CD4-positive, alpha-beta T cell treated with Interleukin-17A for 1 hour (primary cell): ENCODE measurements at places on chromosomes 5 and 9.
A peak's percentile ranks its signal among the peaks of the same experiment; 100 is the strongest.

GRCh38 chr5:38613490-38613889 lies 57.0 kb upstream of the LIFR start:
- no peak for DNase-seq

DNA sequence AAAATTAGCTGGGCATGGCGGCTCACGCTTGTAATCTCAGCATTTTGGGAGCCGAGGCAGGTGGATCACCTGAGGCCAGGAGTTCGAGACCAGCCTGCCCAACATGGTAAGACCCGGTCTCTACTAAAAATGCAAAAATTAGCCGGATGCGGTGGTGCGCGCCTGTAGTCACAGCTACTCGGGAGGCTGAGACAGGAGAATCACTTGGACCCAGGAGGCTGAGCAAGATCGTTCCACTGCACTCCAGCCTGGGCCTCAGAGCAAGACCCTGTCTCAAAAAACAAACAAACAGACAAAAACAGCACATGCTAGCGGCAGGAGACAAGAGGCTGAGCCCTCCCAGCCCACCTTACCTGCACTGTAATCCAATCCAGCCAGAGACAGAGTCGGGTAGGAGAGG lies 1.1 kb upstream of the DOLPP1 start:
- DNase-seq = no peak

- DNase-seq = peak; percentile 17
Measured at GRCh38 chr9:115593587-115594091, 475.7 kb upstream of the TNC start.

DNA sequence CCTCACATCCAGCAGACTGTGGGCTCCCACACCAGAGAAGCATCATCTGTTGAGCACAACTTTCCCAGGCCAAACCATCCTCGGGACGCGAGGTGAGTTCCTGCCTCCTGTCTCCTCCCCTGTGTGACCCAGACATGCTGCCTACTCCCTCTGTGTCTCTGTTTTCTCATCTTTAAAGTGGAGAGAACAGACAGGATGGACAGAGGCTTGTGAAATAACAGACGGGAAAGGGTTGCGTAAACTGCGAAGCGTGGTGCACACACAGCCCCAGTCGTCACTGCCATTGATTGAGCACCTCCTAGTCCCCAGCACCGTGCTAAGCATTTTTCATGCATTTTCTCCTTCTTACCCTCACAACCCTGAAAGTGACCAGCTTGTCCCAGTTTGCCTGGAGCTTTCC lies 52.1 kb upstream of the LMX1B start:
- DNase-seq = no peak

GRCh38 chr9:128824911-128825310 lies 4.7 kb downstream of the SPOUT1 start:
- no peak for DNase-seq

DNA sequence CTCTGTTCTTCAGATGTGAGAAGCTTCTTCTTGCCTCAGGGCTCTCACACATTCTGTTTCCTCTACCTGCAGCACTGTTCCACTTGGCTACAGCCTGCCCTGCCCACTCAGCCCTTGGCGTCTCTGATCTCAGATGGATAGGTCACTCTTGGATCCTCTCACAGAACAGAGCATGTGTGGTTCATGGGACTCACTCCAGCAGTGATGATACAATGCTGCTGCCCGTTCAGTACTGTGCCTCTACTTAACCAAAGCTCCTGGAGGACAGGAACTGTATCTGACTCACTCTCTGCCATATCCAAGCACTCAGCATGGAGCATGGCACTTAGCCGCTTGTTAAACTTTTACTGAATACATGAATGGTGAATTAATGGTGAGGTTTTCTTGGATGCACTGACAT lies 3.4 kb upstream of the SPINK4 start:
- no peak for DNase-seq

DNA sequence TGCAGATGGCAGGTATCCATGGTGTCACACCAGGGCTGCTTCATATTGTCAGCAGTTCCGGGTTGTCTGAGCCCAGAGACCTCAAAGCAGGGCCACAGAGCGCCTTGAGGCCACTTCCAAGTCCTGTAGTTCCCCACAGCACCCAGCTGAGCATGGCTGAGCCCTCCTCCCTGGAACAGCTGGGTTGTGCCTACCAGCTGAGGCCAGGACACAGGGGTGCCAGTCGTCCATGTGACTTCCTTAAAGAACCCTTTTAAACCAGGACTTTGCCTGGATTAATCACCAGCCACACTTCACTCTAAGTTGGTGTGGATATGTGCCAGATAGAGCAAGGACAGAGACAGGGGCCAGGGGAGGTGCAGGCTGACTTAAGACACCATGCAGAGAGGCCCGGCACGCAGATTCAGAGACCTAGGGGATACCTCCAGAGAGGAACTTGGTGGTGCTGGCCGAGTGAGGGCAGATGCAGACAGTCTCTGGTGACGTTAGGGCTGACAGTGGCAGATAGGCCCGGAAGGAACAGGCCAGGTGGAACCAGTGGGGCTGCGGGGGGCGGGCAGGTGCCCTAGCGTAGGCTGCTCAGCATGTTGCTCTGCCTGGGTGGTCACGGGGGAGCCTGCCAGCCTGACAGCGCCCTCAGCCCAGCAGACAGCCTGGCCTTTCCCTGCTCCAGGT lies 142.7 kb downstream of the CACNA1B start:
- no peak for DNase-seq

- DNase-seq = no peak
Measured at GRCh38 chr5:62296998-62297397, 9.0 kb upstream of the KIF2A start.

DNA sequence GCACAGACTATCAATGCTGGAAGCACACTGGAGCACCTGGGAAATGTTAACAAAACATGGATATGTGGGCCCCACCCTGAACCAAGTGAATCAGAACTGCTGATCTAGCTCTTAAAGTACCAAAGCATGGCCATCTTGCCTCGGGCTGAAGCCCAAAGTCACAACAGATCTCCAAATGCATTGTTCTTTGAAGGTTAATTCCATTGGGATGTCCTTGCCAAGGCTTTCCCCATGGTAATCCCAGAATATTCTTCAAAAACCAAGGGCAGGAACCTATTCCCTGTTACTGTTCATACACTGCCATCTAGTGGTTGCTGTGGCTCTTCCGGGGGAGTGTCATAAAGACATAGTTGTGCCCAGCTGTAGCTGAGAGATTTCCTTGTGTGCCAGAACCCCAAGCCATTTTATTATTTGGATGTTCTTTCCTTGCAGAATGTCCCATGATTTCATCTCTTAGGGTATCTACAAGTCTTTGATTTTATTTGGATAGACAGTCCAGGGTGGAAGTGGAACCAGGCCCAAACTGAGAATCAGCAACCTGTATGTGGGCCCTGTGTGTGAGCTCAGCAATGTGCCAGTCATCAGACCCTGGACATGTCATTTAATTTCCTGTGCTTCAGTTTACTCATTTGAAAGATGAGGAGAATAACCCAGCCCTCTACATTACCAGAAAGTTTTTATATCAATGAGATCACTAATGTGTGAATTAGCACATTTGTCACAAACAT lies 290.0 kb downstream of the ACTL7B start:
- DNase-seq = no peak

GRCh38 chr5:178419196-178419595 lies 171.0 kb downstream of the COL23A1 start:
- DNase-seq = no peak

- DNase-seq = no peak
Measured at GRCh38 chr9:8725635-8726034, 926.1 kb upstream of the DMAC1 start.

DNA sequence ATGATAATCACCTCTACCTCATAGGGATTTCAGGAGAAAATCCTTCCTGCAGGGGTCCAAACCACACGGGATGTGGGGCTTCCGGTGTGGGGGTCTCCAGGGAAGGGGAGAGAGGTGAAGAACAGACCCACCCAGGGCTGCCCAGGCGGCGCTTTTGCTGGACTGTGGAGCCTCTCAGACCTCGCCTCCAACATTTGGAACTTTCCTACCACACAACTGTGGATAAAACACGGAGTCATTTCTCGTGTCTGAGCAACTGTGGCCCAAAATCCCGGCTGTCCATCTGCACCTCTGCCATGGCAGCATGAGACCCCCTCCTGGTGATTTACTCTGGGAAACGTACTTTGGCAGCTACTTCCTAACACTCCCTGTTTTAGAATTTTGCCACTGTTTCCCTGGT lies 307.8 kb upstream of the IRX4 start:
- no peak for DNase-seq

DNA sequence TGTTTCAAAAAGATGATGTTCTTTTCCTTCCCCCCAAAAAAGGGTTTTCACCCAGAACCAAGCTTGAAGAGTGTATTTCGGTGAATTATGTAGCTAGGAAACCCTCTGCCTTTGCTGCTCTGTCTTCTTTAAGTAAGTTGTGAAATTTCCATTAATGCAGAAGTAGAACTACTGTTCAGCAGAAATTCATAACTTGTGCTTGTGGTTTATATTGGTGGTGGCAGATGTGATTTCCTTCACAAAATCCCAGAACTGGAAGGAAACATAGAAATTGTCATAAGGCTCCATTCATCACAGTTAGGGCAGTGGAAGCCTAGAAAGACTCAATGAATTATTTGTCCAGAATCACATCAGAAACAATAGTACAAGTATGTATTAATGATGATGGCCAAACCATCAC lies 42.1 kb upstream of the DAB2 start:
- DNase-seq = no peak

- DNase-seq = no peak
Measured at GRCh38 chr5:176869501-176870109, 29.5 kb downstream of the HK3 start.

DNA sequence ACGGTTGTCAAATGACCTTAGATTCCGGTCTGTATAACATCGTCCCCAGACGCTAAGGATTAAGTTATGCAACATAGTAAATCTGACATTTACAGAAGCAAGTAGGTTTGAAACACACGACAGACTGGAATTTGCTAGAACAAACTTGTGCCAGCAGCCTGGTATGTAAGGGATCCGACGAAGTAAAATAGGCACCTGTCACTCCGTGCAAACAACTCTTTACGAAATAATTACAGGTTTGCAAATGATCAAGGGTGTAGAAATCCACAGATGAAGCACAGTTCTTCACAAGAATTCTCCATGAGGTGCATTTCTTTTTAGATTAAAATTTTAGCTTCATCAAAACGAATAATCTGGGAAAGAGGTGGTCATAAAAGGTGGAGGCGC lies 508 bp downstream of the MOCS2 start:
- no peak for DNase-seq

- no peak for DNase-seq
Measured at GRCh38 chr9:127027694-127028093, 94.7 kb downstream of the ANGPTL2 start.

GRCh38 chr5:158456756-158457155 lies 597.8 kb upstream of the CLINT1 start:
- no peak for DNase-seq

DNA sequence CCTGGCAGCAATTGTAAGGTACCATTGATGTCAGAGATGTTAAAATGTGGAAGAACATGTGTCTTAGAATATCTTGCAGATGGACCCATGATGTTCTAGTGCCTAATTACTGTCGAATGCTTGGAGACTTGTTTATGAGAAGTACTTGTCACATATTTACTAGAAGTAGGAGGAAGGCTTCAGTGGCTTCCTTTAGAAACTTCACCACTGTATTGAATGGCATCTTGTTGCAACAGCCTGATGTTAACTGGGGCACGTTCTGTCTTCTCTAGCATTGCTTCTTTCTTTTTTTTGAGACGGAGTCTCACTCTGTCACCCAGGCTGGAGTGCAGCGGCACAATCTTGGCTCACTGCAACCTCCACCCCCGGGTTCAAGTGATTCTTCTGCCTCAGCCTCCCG lies 16.5 kb downstream of the UGCG start:
- DNase-seq = no peak

- no peak for DNase-seq
Measured at GRCh38 chr9:31608416-31608815, 776.0 kb upstream of the ACO1 start.

GRCh38 chr5:78235289-78235688 lies 59.2 kb downstream of the AP3B1 start:
- no peak for DNase-seq

DNA sequence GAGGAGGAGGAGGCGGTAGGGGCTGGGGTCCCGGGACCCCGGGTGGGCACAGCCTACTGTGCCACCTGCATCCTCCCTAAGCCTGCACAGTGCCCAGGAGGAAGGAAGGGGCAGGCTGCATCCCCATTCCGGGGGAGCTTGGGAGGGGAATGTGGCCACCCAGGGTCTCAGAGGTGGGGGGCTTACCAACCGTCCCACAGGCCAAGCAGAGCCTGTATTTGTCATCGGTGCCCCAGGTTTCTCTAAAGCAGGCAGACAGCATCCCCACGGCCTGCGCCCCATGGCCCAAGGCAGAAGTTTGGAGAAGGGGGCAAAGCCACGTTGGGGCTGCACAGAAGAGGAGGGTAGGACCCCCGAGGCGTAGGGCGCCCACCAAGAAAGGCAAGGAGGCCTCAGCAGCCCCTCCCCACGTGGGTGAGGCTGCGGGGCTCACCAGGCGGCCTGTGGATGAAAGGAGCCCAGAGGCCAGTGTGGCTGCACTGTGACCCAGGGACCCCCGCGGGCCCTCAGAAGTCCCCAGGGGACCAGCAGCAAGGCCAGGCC lies 507 bp upstream of the GPSM1 start:
- no peak for DNase-seq

DNA sequence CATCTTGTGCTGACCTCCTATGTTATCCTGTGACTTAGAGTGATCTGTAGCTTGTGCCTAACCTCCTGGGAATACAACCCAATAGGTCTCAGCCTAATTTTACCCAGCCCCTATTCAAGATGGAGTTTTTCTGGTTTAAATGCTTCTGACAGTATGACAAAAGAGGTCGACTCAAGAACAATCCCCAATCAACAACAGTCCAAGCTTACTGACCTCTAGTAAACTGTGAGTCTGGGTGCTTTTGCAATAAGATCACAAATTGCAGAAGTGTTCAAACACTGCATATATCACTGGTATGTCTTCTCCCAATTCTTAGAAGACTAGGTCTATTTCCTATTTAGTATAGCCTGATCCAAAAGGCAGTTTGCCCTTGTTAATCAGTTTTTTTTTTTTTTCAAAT lies 323.5 kb upstream of the PTGER4 start:
- DNase-seq = no peak

GRCh38 chr5:1877103-1878049 lies 5.3 kb downstream of the IRX4 start:
- DNase-seq = no peak

DNA sequence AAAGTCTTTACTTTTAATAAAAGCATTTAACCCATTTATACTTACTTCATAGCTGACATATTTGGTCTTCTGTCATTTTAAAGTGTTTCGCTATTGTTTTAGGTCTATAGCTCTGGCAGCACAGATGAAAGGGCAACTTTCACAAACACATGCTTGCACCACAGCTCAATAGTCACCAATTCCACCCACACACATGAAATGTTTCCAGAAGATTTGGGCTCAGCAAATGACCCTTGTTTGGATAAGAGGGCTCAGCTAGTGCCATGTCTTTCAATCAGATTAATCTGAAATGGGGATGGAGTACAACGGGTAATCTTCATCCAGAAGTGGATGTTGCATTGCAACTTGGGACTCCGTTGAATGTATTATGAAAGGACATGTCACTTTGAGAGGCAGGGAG lies 176.0 kb downstream of the FGF18 start:
- no peak for DNase-seq
